ENCODE measurements at places on chromosomes 2 and 18.

- no peak for DNase-seq
Observed at GRCh38 chr2:138486363-138487198, 15.0 kb upstream of the SPOPL start.

GRCh38 chr18:42230636-42231035 is 275.6 kb downstream of the PIK3C3 start:
- no peak for DNase-seq

GRCh38 chr18:77749089-77749488 is 499.4 kb downstream of the GALR1 start:
- DNase-seq = no peak

DNA sequence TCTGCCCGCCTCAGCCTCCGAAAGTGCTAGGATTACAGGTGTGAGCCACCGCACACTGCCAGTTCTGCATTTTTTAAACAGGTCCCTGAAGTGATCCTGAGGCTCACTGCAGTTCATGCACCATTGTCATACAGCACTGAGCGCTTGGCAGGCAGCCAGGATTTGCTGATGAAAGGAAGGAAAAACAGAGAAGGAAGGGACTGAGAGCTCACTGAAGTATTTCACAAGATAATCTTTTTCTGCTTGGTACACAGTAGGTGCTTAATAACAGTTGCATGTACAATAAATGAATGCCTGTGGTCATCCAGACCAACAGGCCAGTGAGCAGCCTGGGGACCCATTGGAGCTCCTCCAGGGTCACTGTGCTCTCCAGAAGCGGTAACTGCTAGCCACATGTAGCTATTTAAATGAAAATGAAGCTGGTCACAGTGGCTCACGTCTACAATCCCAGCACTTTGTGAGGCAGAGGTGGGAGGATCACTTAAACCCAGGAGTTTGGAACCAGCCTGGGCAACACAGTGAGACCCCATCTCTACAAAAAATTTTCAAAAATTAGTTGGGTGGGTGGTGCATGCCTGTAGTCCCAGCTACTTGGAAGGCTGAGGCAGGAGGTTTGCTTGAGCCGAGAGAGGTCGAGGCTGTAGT is 33.1 kb upstream of the SMAD7 start:
- no peak for DNase-seq

DNA sequence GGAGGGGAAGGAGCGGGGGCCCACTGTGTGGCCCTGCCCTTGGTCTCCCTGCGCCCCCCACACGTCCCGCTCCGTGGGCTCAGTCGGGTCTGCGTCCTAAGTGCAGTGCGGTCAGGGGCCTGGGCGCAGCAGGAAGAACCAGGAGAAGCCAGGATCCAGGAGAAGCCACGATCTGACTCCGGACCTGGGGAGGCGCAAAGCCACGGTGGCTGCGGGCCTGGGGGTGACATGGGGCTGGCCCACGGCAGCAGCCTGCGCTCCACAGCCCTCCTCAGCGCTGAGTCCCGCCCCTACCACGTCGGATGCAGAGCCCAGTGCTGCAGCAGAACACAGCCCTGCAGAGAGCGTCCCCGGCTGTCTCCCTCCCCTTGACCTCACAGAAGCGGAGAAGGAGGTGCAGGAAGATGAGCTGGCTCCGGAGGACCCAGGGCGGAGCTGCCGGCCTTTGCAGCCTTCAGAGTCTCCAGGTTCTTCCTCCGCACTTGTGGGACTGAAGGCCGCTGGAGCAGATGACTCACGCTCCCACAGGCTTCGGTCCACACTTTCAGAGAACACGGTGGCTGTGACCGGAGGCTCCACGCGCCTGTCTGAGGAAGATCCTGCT is 589.2 kb upstream of the SALL3 start:
- no peak for DNase-seq

DNA sequence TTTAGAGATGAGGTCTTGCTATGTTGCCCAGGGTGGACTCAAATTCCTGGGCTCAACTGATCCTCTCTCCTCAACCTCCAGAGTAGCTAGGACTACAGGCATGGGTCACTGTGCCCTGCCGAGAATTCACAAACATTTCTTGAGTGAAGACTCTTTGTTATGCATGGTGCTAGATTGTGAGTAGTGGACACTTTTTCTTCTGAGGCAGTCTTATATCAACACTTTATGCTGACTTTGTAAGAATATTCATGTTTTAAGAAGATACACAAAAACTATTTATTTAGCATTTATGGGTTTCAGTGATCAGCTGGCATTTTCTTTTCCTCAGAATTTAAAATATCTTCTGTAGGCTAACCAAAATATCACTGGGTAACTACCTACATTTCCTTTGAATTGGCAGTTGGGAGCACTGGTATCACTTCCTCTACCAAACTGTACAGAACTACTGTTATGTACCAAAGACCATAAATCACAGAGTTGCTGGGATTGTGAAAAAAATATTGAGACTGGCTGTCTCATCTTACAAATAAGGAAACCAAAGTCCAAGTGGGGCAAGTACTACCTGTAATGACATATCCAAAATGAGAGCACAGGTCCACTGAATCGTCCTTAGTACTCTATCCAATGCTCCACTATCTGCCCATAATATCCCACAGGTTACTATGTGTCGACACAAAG is 34.0 kb downstream of the DOCK10 start:
- DNase-seq = no peak

DNA sequence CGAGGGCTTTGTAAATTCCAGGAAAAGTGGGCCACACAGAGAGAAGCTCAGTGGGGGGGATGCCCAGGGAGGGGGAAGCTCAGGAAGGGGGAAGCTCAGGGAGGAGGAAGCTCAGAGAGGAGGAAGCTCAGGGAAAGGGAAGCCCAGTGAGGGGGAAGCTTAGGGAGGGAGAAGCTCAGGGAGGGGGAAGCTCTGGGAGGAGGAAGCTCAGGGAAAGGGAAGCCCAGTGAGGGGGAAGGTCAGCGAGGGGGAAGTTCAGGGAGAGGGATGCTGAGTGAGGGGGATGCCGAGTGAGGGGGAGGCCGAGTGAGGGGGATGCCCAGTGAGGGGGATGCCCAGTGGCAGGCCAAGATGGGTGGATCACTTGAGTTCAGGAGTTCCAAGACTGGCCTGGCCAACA is 821 bp upstream of the CHRNG start:
- no peak for DNase-seq

- DNase-seq = no peak
Observed at GRCh38 chr2:238709325-238710025, 138.4 kb upstream of the TWIST2 start.
